ENCODE measurements at places on chromosomes 3 and 15.

GRCh38 chr3:152438181-152438580, 169.5 kb downstream of the MBNL1 start:
- no peak for DNase-seq

GRCh38 chr3:142705198-142705597, 18.6 kb upstream of the TRPC1 start:
- DNase-seq: no peak

- DNase-seq: no peak
Measured at GRCh38 chr3:18501679-18502343, 76.7 kb upstream of the SATB1 start.

DNA sequence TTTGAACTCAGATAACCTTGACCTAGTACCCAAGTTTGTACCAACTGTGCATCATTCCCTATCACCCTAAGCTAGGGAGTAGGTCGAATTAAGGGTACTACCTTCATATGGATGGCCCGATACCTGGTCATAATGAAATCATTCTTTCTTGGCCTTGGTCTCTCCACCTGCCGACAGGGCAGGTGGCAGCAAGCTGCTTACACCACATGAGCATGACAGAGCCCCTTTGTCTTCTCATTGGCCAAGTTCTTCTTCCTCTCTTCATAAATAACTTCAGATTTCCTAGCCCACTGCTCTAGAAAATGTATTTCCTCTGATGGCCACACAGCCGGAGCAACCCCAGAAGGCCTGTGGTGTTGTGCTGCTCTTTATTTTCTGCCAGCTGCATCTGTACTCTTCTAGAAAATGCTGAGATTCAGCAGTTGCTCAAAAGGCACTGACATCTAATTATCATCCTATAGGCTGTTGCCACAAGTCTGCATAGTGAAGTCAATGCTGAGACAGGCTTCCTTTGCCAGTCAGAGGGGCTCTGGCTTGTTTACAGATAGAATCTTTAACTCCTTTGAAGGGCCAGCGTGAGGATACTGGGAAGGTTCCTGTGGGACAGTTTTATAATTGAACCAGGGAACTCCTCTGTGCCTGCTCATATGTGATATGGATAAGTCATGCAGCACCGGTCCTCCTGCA, 304.2 kb downstream of the PTPRG start:
- no peak for DNase-seq

DNA sequence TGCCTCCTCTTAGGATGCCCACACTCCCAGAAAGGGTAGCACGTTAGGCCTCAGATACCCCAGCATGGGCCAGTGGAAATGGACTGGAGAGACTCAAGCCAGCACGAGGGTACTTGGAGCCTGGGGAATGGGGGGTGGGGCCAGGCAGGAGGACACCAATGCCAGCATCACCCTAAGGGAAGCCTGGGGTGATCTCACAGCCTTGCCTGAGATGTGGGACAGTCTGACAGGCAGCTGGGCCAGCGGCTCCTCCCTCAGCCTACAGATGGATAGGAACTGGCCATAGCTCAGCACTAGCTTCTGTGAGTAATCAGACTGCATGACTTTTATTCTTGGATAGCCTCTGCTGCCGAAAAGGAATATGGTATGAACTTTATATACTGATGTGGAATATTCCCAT, 59.6 kb upstream of the MRPS22 start:
- DNase-seq: no peak

- no peak for DNase-seq
Measured at GRCh38 chr3:176757429-176757828, 439.9 kb downstream of the TBL1XR1 start.

DNA sequence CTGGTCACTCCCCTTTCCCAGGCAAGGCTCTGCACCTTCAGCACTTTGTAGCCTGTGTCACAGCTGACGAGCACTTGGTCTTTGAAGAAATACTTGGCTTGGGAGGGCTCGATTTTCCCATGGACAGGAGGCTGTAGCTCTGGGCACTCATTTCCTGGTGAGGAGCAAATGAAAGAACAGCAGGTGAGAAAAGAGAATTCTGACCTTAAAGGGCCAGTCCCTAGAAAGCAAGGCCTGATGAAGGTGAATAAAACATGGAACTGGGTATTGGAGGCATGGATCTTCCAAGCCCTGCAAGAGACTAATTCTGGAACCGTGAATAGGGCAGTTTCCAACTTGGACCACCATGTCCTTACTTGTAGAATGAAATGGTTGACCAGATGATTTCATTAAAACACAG, 39.9 kb downstream of the MASP1 start:
- DNase-seq: no peak

DNA sequence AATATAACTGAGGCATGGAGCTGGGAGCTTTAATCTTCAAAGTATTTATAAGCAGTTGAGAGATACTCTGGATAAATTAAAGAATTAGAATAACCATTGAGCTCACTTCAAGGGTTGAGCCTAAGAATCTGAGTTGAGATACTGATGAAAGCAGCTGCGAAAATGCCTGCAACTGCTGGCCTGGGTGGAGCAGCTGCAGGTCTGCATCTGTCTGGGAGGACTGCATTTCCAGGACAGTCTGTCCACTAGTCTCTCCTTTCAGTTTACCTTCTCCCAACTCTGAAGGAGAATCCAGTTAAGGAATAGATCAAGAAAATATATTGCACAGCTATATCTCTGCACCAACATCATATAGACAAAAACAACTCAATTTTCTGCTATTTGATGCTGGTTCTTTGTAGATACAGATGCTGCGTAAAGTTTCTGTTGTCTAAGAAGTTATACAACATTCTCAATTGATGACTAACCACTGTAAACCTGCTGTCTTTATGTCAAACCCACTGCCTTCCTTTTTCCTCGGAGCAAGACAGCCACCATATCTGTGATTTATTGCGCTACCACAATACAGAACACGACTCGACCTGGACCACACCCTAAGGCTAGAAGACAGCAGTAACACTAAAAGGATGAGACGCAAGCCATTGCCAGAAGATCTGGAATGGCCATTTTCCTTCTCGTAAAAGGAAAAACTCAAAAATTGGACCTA, 245.1 kb downstream of the MAGI1 start:
- DNase-seq: no peak

DNA sequence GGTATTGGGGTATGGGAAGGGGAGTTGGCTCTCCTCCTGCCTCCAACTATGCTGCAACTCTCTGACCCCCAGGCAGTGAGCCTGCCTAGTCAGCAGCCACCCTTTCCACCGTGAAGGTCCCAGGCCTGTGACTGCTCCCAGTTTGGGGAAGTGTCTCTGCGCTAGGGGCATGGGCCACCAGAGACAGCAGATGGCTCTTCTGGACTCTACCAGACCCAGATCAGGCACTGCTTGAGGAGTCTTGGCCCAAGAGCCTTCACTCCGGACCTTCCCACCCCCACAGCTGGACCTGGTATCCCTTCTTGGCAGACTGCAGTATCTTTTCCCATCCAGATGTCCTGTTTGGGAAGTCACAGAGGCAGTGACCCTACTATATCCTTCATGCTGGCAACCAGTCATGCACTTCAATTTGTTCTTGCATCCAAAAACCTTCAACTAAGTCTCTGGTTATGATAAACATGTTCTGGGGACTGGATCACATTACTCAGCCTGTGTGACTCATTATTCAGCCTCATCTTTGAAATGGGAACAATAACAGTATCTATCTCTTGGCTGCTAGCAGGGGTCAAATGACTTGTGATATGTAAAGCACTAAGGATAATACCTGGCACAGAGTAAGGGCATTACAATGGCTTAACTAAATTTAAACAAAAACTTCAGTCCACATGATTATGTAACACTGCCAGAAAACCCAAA, 62.7 kb downstream of the POMGNT2 start:
- DNase-seq: no peak

DNA sequence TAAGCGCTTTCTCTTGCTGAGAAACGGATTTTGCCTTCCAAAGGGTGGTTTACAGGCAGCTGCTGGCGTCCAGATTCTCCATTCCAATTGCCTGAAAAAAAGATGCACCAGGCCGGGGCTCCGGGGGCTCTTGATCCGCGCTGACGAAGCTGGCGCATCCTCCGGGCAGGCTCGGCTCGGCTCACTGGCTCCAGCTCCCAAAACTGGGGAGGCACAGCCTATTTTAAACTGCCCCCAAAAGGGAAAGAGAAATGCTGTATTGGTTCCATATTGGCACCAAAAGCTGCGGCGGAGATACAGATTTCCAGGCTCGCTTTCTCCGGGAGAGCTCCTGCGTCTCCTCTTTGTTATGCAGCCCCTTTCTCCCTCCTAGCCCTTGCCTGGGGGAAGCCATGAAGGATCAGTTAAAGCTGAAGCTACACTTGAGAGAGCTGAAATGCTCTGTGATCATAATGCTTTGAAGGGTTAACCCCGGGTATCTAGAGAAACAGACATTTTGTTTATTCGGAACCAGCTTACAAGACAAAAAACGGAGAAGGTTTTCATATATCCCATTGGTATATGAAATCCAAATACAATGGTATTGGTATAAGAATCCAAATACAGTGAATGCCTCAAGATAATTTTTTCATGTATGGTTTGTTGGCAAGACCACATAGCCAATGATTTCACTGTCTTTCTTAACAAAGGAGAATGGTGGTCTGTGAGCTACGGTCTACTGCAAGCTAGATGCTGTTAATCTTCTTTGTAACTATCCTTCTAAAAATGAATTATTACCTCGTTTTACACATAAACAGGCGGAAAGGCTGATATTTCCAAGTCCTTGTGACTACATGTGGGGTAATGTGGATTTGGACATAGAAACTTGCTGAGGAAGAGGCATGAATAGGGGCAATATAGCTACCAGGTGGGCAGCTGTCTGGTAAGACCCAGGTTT, 693 bp downstream of the CD200 start:
- DNase-seq: peak; percentile 44

GRCh38 chr3:141519587-141519986, 32.8 kb downstream of the RASA2 start:
- no peak for DNase-seq

GRCh38 chr3:22994781-22995180, 208.3 kb upstream of the UBE2E2 start:
- no peak for DNase-seq

GRCh38 chr15:72047020-72047419, 70.9 kb downstream of the MYO9A start:
- no peak for DNase-seq

DNA sequence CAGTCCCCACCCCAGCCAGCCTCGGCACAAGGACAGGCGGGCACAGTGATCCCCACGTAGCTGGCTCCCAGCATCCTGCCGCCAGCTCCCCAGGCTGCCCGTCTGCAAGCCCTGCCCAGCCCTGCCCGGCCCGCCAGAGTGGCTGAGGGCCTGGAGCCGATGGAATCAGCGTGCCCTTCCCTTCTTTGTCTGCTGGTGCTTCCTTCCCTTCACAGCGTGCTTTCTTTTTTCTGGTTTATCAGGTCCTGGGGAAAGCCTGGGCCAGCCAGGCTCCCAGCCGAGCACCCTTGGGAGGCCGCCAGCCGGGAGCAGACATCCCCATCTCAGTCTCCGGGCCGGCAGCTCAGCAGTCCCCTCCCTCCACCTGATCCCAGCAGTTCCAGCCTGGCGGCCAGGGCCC, 54.7 kb upstream of the SMAD6 start:
- no peak for DNase-seq

- DNase-seq: no peak
Measured at GRCh38 chr3:182349951-182350517, 443.3 kb upstream of the ATP11B start.

DNA sequence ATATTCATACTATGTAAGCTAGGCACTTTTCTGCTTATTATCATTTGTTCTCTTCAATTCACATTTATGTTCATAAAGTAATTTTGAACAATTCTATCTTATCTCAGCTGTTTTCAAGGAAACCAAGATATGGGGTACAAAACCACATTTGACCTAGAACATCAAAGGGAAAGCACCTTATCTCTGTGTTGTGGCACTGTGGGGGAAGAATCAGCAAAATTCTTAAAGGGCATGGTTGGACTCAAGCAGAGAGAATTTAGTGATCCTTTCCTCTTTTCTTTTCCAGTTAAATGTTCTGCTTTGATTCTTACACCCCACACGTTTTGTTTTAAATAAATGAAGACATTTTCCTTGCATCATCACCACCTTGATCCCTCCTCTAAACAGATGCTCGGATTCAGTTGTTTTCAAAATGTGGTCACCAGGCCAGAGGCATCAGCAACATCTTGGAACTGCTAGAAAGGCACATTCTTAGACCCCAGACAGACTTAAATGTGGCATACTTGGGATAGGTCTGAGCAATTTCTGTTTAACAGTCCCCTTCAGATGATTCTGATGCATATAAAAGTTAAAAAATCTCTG, 128.4 kb upstream of the TP63 start:
- DNase-seq: no peak

DNA sequence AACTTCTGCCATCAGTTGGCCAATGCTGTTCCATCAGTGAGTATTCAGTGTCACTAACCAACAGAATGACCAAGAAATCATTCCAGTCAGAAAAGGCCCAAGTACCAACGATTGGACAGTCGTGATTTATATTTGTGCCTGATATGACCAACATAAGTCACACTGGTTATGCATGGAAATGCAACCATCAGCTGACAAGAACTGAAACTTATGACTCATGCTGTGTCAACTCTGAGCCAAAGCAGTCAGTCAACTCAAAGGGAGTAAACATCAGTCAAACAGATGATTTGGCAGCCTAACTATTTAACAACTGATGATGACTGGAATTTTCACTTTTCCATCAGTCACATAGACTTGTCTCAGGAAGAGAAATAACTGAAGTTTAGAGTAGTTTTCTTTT, 142.4 kb downstream of the ANXA2 start:
- DNase-seq: peak; percentile 7

DNA sequence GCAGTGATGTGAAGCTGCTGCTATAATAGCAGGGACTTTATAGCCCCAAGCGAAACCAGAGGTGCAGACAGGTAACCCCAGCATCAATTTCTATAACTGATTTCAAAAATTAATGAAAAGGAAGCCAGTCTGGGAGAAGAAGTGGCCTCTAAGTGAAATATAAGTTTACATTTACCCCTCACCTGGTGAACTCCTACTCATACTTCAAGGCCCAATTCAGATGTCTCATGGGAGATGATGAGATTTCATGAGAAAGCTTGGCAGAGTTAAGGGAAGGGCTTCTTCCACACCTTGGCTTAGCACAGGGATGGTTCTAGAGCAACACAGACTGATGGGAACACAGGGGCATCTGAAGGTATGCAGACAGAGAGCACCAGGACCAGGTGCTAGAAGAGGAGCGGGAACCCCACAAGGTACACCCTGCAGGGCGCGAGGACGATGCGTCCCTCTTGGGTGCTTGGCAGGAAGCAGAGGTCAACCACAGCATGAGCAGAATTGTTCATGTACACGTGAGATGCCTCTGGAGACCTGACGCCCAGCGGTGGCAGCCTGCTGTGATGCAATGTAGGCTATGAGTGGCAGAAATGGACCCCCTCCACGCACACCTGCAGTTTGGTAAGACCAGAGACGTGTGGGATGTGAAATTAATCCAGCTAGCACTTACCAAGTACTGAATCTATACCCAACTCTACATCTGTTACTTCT, 102.9 kb downstream of the SRGAP3 start:
- DNase-seq: no peak

GRCh38 chr3:113242096-113242581, 30.8 kb downstream of the BOC start:
- DNase-seq: no peak

- DNase-seq: peak; percentile 22
Measured at GRCh38 chr3:188152660-188153436, 1.1 kb upstream of the LPP start.

Measured in stimulated activated CD4-positive, alpha-beta T cell treated with anti-CD3 and anti-CD28 coated beads, Interleukin-2, amount 100 ng/mL, for 24 hours (primary cell).